T-helper 17 cell (primary cell): ENCODE measurements at places on chromosomes 13 and 19. TPM values are rescaled to one million over a fixed set of nuclear protein-coding genes. Genes with fewer than 3 reads are reported as not detected.

The KCNRG gene
- total RNA-seq = 0.91 TPM

The AZU1 gene
- total RNA-seq = 0.90 TPM

- H3K27ac ChIP-seq = peak overlapping the region; percentile 99
- peaks cover 2% of the 10 kb centered on the region for H3K36me3 ChIP-seq
- DNase-seq = peak; percentile 56
- peak overlapping the region; percentile 80 for H3K4me3 ChIP-seq
- no peaks in the 10 kb centered on the region for H3K27me3 ChIP-seq
These were observed 25.0 kb downstream of the TSSK6 start for GRCh38 chr19:19490214-19490968.

GRCh38 chr19:49335071-49335783 is at the start of gene CD37:
Gene CD37 (plus strand): TSS chr19:49335406. CDS start chr19:49335541, 135 bp downstream.
- peak; percentile 37 for DNase-seq
- H3K4me1 ChIP-seq = peaks cover 57% of the 10 kb centered on the region
- H3K36me3 ChIP-seq = peaks cover 14% of the 10 kb centered on the region
- no peaks in the 10 kb centered on the region for H3K27me3 ChIP-seq
- H3K27ac ChIP-seq = peak within 1 kb of the TSS; percentile 99
- H3K4me3 ChIP-seq = peak within 1 kb of the TSS; percentile 99

DNA sequence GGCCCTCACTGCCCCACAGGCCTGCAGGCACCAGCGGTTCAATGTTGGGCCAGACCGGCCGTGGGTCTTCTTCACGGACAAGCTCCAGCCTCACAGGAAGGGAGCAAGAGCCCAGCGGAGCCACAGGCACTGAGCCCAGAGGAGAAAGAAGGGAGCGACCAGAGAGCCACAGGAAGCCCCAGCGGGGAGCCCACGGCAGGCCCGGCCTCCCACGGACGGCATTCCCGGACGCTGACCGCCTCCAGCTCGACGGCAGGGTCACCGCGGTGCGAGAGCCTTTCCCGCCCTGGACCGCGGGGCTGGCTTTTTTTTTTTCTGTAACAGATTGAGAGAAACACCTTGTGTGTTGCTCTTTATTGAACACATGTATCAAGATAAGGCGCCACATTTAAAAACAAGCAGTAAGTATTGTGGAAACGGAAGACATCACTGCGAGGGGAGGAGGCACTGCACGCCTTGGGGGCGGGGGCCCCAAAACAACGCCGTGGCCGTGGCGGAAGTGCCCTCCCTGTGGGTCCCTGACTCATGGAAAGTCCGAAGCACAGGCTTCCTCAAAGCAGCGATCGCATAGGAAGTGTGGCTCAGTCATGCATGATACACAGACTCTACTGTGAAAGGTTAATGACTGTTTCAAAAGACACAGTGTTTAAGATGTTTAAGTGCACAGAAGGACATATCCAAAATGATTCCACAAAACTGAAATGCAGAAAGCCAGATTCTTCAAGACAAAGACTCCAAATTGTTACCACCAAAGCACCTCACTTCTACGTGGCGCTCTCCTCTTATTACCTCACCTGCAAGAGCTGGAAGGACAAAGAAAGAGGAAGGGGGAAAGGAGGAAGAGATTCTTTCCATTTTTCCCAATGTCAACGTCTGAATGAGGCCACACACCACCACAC is 3.5 kb downstream of the RASA3 start:
- H3K36me3 ChIP-seq = peaks cover 28% of the 10 kb centered on the region
- H3K27ac ChIP-seq = peak overlapping the region; percentile 99
- H3K4me3 ChIP-seq = peak overlapping the region; percentile 97
- H3K4me1 ChIP-seq = peaks cover 60% of the 10 kb centered on the region
- DNase-seq = peak; percentile 71

- H3K27me3 ChIP-seq = no peaks in the 10 kb centered on the region
- H3K4me3 ChIP-seq = no peak overlapping the region
- H3K27ac ChIP-seq = no peak overlapping the region
- H3K4me1 ChIP-seq = peaks cover 40% of the 10 kb centered on the region
- no peak for DNase-seq
These were observed 3.1 kb downstream of the CDK8 start for GRCh38 chr13:26257049-26257448.

GRCh38 chr13:33033051-33033812 is 17.0 kb downstream of the KL start:
- no peak for DNase-seq
- H3K4me1 ChIP-seq = peaks cover 6% of the 10 kb centered on the region
- H3K27me3 ChIP-seq = peaks cover 39% of the 10 kb centered on the region
- peak overlapping the region; percentile 73 for H3K27ac ChIP-seq
- peak overlapping the region; percentile 85 for H3K4me3 ChIP-seq
- H3K36me3 ChIP-seq = no peaks in the 10 kb centered on the region

- H3K27me3 ChIP-seq = no peaks in the 10 kb centered on the region
- no peak overlapping the region for H3K27ac ChIP-seq
- no peaks in the 10 kb centered on the region for H3K36me3 ChIP-seq
- no peaks in the 10 kb centered on the region for H3K4me1 ChIP-seq
- no peak for DNase-seq
These were observed 6.5 kb upstream of the GPC6 start for GRCh38 chr13:93220073-93220472.
